ENCODE measurements at places on chromosomes 2 and 18. TPM values are rescaled to one million over a fixed set of nuclear protein-coding genes. Genes with fewer than 3 reads are reported as not detected.
A peak's percentile ranks its signal among the peaks of the same experiment; 100 is the strongest.

AP1S3 gene
- total RNA-seq: not detected

ACADL gene
- 1.6 TPM for total RNA-seq

RPRM gene
- not detected for total RNA-seq

GRCh38 chr18:46346213-46346612, 242.0 kb downstream of the HAUS1 start:
- no peak for DNase-seq

- DNase-seq: peak; percentile 24
Observed at GRCh38 chr2:240143801-240144648, 3.6 kb upstream of the OTOS start.

DNA sequence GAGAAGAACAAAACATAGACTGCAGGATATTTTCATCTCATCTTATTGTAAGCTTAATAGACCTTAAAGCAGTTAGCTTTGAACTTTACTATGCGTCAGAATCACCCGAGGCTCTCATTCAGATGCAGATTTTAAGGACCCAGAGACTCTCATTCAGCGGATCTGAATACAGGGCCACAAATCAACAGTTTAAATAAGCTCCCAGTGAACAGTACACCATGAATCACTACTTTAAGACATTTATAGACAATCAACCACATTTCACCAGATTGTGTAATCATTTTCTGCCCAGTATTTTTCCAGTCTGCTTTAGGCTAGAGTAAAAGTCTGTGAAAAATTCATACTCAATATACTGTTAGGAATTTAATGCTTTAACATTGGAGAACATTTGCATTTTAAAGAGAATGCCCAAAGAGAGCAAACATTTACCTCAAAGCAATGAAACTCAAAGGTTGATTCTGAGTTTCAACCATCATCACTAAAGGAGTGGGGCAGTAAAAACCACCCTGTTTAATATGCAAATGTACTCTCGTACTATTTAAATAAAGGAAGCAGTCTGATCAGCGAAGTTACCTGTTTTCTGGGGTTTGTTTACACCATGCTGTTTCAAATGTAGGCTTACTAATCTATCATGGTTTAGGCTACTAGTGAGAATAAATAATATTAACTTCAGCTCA, 11.0 kb upstream of the ALPK2 start:
- no peak for DNase-seq

DNA sequence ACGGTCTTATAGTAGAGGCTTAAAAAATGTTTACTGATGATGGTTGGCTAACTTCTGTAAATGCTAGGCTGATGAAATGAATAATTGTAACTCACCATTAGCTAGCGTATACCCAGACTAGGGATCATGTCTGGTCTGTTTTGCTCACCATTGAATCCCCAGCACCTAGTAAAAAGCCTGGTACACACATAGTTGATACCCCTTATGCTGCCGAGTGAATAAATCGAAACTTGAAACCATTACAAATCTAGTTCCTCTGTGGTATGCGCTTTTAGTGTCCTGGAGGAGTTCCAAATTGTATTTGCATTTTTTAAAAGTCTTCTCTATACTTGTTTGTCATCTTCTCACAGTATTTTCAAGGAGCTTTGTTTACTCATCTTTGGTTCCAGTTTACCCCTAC, 1.3 kb downstream of the TAF1B start:
- no peak for DNase-seq

DNA sequence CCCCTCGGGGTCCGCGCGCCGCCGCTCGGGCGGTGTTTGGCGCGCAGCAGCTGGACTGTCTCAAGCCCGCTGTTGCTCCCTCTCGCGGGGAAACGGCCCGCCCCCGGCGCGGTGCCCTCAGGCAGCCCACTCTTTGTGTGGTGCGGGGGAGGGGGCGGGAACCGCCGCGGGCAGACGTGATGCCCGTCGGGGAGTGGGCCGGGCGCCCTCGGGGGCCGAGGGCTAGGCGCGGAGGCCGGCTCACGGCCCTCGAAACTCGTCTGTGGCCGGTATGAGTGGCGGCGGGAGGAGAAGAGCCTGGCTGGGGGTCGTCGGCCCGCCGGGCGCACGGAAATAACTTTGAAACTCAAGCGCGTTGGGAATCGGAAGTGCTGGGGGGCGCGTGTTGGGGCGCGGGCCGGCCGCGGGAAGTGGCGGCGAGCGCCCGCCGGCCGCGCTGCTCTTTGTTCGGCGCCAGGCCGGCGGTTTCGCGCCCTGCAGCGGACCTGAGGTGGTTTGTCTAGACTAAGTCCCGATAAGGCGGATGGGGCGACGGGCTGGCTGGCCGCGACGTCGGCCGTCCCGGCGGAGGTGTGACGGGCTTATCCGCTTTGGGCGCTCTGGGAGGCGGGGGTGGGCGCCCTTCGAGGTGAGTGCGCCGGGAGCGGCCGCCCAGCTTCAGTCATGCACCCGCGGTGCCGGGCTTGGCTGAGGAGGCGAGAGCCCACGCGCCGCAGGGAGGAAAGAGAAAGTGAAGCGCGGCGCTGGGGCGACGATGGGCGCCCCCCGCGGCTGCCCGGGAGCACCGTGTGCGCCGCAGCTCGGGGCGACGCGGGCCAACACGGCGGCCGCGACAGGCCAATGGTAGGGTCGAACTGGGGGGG, 679 bp downstream of the PTMA start:
- peak; percentile 55 for DNase-seq

GRCh38 chr18:250685-251084, 17.2 kb downstream of the THOC1 start:
- no peak for DNase-seq

GRCh38 chr2:62568074-62568473, 62.1 kb upstream of the TMEM17 start:
- no peak for DNase-seq

DNA sequence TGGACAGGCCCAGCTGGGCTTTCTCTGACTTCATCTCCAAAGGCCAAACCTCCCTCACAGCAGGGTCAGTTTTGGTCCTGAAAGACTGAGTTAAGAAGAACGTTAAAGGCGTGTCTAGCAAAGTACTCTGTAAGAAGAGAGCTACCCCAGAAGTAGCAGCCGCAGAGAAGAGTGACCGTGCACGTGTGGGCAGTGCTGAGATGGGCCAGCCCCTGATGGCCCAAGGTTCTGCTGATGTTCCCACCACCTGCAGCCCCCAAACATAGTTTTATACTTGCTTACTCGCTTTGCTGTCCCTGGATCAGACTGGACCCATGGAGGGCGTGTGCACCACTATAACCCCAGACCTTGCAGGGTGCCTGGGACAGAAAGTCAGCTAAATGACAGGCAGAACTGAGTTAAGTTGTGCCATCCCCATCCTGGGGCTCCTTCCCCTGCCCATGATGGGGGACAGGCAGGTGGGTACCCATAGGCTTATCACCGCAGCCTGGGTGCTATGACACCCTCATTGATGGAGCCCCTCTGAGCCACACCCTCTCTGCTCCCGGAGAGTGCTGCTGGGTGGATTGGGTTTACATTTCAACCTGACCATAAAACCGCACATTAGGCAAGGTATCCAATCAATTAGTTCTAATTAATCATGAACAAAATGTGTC, 367.3 kb upstream of the HS6ST1 start:
- DNase-seq: no peak
